ENCODE measurements at places on chromosomes 5 and 9.
A peak's percentile ranks its signal among the peaks of the same experiment; 100 is the strongest.

DNA sequence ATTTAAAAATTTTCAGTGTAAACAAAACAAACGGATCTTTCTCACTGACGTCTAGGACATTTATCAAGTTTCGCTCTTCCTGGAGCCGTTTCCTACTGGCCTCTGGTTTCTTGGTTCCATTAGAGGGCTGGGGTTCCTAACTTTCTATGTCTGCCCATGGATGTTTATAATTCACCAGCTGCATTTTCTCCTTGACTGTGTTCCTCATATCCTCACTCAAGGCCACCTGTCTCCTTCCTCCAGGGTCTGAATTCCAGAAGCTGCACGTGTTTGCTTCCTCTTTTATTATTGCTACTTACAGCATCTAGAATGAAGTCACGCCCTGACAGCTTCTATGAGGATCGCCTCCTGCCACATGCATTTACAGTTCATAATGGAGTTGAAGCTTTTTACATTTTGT is 74.1 kb upstream of the BASP1 start:
- DNase-seq = no peak

GRCh38 chr5:78727786-78728761 is 79.5 kb upstream of the LHFPL2 start:
- DNase-seq = no peak

DNA sequence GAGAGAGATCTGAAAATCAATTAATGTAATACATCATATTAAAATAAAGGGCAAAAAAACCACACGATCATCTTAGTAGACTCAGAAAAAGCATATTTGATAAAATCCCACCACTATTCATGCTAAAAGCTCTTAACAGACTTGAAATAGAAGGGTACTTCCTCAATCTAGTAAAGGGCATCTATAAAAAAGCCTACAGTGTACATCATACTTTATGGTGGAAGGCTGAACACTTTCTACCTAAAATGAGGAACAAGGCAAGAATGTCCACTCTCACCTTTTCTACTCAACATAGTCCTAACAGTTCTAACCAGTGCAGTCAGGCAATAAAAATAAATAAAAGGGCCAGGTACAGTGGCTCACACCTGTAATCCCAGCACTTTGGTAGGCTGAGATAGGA is 38.9 kb downstream of the POLK start:
- no peak for DNase-seq

- no peak for DNase-seq
Observed at GRCh38 chr9:92992549-92992948, 45.2 kb downstream of the FGD3 start.

DNA sequence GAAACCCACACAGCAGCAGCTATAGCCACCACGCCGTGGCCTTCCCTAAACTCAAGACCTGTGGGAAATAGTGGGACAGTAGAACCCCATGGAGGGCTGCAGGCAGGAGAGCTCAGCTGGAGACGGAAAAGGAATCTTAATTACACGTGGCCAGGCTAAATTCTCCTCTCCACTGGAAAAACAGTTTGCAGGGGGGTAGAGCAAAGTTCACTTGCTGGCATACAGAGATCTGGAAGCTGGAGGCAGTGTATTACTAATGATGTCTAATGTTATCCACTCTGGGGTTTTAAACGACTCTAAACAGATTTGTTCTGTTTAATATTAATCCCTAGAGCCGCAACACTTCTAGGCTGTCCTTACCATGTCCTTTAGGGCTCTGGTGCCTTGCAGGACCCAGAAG is 257.1 kb downstream of the SAXO1 start:
- DNase-seq = no peak

DNA sequence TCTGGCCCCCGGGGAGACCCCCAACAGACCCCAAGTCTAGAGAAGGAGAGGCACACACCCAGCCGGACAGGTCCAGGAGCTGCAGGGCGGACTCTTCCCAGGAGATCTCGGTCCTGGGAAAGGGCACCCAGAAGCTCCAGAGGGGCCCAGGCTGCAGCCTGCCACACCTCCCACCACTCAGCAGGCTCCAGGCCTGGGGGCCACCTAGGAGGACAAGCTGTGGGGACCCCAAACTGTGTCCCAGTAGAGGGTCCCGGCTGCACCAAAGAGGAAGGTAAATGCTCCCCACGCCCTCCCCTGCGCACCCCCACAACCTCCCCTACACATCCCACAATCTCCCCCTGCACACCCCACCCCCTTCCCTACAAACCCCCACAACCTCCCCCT is 48.5 kb downstream of the PLEKHG4B start:
- no peak for DNase-seq

DNA sequence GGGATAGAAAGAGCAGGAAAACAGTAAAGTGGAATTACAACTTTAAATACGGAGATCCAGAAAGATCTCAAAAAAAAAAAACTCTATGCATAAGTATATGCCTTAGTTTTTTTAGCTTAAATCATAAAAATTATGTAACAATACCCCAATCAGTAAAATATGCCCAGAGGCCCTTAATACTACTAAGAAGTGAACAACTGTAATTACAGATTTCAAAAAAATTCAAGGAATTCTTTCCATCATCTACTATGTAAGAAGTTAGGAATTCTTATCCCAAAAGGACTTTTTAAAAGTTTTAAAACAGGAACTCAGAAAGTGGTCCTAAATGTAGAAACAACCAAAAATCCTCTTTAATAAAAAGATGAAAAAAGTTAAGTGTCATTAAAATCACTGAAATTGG is 111.3 kb downstream of the SSBP2 start:
- no peak for DNase-seq

GRCh38 chr9:32737378-32737777 is 46.0 kb upstream of the TMEM215 start:
- DNase-seq = no peak

GRCh38 chr5:157574456-157575380 is 857 bp downstream of the ADAM19 start:
- no peak for DNase-seq

GRCh38 chr9:14909961-14910805 is at the start of gene FREM1:
FREM1 (minus strand) TSS chr9:14910428; CDS start chr9:14868977, 41,451 bp downstream.
- DNase-seq = peak; percentile 98

DNA sequence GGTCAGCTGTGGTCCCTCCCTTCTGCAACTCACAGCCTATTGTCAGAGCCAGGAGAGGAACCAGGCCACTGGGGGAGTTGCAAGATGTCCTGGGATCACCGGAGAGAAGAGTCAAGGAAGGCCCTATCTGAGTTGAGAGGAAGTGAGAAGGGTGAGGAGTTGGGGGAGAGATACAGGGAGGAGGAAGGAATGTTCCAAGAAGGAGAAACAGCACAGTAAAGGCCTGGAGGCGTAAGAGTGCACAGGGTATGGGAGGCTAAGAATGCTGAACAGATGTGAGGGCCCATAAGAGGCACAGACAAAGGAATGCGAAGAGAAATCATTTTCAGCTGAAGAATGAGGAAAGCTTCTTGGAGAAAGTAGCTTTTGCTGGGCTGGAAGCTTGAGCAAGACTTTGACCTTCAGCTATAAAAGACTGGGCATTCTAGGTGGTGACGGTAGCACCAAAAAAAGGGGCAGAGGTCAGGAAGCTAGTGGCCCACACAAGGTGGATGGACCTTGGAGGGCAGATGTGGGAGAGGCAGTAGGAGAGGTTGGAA is 21.6 kb upstream of the CSF1R start:
- DNase-seq = no peak

DNA sequence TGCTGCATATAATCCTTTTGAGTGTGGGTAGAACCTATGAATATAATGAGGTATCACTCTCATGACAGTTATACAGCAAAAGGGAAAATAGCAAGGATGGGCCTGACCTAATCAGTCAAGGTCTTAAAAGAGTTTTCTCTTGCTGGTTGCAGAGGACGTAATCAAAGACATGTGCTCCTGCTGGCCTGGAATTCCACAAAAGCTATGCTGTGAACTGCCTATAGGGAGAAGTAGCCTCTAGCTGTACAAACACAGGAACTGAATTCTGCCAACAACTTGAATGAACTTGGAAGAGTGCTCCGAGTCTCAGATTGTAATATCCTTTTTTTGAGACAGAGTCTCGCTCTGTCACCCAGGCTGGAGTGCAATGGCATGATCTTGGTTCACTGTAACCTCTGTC is 195.6 kb downstream of the PLK2 start:
- no peak for DNase-seq

DNA sequence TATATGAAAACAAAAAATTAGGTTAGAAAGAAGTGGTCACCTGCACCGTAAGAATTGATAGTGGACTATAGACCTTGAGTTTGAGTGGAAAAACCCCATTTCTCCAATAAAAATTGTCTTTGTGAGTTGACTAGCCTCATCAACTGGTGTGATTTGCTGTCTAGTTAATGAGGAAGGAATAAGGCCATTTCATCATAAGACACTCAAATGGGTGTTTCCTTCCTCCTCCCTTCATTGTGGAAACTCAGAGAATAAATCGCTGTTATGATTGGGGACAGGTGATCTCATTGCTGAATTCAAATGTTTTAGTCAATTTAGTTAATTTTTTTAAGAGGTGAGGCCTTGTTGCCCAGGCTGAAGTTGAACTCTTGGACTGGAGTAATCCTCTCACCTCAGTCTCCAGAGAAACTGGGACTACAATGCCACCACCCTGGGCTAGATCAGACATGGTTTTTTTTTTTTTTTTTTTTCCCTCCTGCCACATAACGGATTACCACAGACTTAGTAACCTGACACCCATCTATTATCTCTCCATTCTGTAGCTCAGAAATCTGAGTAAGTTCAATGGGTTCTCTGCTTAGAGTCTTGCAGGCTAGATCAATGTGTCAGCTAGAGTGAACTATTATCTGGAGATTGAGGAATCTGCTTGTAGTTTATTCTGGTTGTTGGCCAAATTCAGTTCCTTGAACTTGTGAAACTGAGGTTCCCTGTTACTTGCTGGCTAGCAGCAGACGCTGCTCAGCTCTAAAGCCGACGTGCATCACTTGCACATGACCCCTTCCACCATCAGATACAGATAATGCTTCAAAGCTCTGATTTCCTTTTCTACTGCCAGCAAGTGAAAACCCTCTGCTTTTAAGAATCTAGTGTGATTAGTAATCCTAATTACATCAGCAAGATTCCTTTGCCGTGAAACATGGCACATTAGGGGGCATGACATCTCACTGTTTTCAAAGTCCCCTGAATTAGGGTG is 663.8 kb upstream of the CDH9 start:
- DNase-seq = no peak

GRCh38 chr5:180640611-180640860 is 8.9 kb downstream of the FLT4 start:
- DNase-seq = no peak

- no peak for DNase-seq
Observed at GRCh38 chr9:127166111-127166510, 43.7 kb upstream of the ANGPTL2 start.
